ENCODE measurements at places on chromosomes 2 and 18.
A peak's percentile ranks its signal among the peaks of the same experiment; 100 is the strongest.

- no peak overlapping the region for H3K27ac ChIP-seq
- H3K4me3 ChIP-seq = no peak overlapping the region
- no peaks in the 10 kb centered on the region for H3K4me1 ChIP-seq
- H3K27me3 ChIP-seq = no peaks in the 10 kb centered on the region
- no peaks in the 10 kb centered on the region for H3K36me3 ChIP-seq
Measured at GRCh38 chr2:116510117-116510671, 1304.3 kb upstream of the DDX18 start.

DNA sequence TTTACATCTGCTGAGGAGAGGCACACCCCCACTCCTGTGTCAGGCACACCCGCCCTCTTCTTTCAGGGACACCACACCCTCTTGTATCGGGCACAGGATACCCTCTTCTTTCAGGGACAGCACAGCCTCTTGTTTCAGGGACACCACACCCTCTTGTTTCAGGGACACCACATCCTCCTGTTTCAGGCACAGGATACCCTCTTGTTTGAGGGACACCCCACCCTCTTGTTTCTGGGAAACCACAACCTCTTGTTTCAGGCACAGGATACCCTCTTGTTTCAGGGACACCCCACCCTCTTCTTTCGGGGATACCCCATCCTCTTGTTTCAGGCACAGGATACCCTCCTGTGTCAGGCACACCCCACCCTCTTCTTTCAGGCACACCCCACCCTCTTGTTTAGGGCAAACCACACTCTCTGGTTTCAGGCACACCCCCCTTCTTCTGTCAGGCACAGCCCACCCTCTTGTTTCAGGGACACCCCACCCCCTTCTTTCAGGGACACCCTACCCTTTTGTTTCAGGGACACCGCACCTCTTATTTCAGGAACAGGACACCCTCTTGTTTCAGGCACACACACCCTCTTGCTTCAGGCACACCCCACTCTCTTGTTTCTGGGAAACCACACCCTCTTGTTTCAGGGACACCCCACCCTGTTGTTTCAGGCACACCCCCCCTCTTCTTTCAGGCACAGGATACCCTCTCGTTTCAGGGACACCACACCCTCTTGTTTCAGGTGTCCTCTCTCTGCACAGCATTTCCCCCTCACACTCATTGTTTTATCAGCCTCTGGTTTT, 96.2 kb downstream of the TPO start:
- no peak overlapping the region for H3K4me3 ChIP-seq
- H3K4me1 ChIP-seq = no peaks in the 10 kb centered on the region
- H3K27ac ChIP-seq = peak overlapping the region; percentile 76
- DNase-seq = peak; percentile 44
- H3K36me3 ChIP-seq = no peaks in the 10 kb centered on the region
- peaks cover 10% of the 10 kb centered on the region for H3K27me3 ChIP-seq

GRCh38 chr2:83196225-83196624, 1262.9 kb downstream of the SUCLG1 start:
- no peak overlapping the region for H3K27ac ChIP-seq
- H3K36me3 ChIP-seq = no peaks in the 10 kb centered on the region
- H3K4me3 ChIP-seq = no peak overlapping the region
- H3K4me1 ChIP-seq = no peaks in the 10 kb centered on the region
- no peak for DNase-seq

DNA sequence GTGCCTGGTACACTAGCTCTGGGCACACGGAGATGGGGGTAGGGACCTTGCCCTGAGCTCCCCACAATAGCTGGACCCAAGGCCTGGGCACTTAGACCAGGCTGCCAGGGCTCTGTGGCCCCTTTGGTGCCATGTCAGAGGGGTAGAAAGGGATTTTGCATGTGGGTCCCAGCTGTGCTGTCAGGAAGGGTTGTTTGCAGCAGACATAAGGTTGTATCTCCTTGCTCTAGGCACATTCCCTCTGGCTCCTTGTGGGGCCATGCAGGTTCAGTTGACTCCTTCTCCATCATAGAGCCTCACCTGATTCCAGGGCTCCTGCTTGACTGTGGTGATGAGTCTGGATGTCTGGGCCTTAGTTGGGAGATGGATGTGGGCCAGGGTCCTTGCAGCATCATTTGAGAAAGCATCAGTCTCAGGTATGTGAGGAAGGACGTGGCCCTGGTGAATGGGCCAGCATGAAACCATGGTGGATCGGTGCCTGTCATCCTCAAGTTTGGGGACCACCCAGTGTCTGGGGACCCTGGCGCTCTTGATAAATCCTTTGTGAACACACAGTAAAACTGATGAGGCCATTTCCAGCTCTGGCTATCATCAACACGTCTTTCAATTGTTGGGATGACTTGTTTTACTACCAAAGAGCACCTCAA, 461.9 kb upstream of the HS6ST1 start:
- H3K27me3 ChIP-seq = no peaks in the 10 kb centered on the region
- no peaks in the 10 kb centered on the region for H3K36me3 ChIP-seq
- H3K27ac ChIP-seq = no peak overlapping the region
- no peak for DNase-seq
- no peak overlapping the region for H3K4me3 ChIP-seq
- no peaks in the 10 kb centered on the region for H3K4me1 ChIP-seq

DNA sequence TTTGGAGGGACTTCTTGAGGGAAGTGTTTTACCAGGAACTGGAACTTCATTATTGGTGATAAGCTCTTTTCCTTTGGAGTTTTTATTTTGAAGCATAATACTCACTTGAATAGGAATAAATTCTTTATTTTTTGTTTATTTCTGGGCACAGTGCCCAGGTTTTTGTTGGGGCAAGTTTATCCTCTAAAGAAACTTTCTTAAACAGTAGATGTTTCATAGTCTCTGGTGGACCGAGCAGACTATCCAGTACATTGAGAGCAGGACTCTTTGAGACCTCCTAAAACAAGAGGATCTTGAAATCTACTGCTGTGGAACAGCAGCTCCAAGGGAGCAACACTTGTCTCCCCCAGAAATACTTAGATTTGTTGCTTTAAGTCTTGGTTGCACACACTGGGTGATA, 109.4 kb downstream of the PARD3B start:
- DNase-seq = no peak
- no peaks in the 10 kb centered on the region for H3K4me1 ChIP-seq
- no peak overlapping the region for H3K27ac ChIP-seq
- H3K27me3 ChIP-seq = no peaks in the 10 kb centered on the region
- H3K36me3 ChIP-seq = no peaks in the 10 kb centered on the region

DNA sequence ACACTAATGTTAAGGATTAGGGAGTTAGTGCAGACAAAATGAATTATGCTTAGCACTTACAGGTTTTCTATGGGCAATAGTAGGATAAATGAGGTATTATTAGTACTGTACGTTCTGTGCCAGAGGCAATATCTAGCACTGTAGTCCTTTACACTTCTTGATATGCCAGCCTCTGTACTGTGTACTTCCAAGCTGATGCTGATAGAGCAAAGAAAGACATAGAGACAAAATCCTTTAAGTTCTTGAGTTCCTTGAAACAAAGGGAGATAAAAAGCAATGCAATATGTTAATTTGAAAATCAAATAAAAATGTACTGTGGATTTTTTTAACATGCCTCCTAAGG, 1234.0 kb upstream of the NXPH2 start:
- no peak for DNase-seq
- H3K27ac ChIP-seq = no peak overlapping the region
- H3K4me1 ChIP-seq = no peaks in the 10 kb centered on the region
- no peaks in the 10 kb centered on the region for H3K36me3 ChIP-seq

DNA sequence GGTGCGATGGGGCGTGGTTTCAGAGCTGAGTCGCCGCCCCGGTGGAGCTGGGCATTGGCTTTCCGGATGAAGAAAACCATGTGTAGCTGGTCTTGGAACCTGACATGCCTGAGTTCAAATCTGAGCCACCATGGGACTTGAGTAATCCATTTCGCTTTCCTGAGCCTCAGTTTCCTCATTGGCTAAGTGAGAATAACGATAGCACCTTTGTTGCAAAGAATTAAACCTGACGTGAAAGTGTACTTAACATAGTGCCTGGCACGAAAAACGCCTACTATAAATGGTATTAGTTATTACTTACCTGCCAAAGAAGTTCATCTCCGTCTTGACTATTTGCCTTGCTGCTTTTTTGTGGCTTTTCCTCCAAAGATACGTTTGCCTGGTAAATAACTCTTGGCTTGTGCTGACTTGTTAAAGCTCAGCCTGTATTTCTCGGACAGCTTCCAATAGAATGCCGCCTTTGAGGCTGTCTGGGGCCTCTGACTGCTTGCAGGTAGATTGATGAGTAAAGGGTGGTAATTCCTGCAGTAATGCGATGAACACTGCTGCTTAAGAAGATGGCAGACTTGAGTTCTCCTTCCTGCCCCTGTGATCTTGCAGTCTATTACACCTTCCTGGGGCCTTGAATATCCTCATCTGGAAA, 1.3 kb downstream of the CDCA7 start:
- no peak for DNase-seq
- no peaks in the 10 kb centered on the region for H3K36me3 ChIP-seq
- no peak overlapping the region for H3K27ac ChIP-seq
- H3K4me3 ChIP-seq = peak overlapping the region; percentile 57
- H3K27me3 ChIP-seq = peaks cover 53% of the 10 kb centered on the region

GRCh38 chr2:115161771-115162493, 719.5 kb downstream of the DPP10 start:
- peaks cover 45% of the 10 kb centered on the region for H3K27me3 ChIP-seq
- H3K36me3 ChIP-seq = no peaks in the 10 kb centered on the region
- peak overlapping the region; percentile 11 for H3K4me3 ChIP-seq
- no peak for DNase-seq

DNA sequence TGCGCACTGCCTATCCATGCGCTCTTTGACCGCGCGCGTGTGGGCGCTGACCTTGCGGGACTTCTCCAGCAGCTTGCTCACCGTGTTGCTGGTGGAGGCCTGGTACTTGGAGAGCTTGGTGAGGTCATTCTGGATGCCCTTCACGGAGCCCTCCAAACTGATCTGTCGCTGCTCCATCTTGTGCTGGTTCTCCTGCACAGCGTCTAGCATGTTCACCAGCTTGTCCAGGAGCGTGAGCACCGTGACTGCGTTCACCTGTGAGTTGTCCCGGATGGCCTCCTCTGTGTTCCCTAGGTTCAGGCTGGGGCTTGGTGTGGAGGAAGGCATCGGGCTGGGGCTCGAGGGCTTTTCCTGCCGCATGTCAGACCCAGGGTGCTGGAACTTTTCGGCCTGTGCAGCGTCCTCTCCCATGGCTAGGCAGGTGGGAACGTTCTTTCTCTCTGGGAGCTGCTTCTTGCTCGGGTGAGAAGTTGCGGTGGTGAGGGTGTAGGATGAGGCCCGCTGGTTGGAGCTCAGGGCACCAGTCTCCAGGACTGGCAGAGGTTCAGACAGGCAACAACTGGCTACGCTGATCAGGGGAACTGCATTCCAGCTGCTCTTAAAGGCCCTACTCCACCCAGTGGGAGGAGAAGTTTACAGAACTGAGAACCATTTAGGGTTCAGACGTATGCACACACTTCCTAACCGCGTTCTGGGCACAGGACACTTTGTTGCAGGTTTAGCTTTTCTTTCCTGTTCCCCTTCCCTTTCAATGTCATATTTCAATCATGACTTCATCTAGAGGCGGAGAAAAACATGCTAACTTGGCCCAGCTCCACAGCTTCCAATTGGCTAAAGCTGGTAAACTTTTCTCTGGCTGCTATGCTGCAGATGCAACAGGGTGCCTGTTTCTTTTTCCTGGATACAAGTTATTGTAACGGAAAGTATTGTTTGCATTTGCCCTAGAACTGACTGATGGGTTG, at the start of gene CAVIN2:
CAVIN2 (minus strand) TSS at position 574 of the 962 bp plus-strand sequence; CDS start at position 411, 163 bp downstream.
- H3K4me1 ChIP-seq = peaks cover 57% of the 10 kb centered on the region
- peak within 1 kb of the TSS; percentile 78 for H3K4me3 ChIP-seq
- H3K27ac ChIP-seq = peak within 1 kb of the TSS; percentile 91
- no peaks in the 10 kb centered on the region for H3K36me3 ChIP-seq
- H3K27me3 ChIP-seq = no peaks in the 10 kb centered on the region
- DNase-seq = peak; percentile 88

- H3K4me3 ChIP-seq = no peak overlapping the region
- H3K27me3 ChIP-seq = no peaks in the 10 kb centered on the region
- no peaks in the 10 kb centered on the region for H3K4me1 ChIP-seq
- H3K27ac ChIP-seq = no peak overlapping the region
- no peak for DNase-seq
Measured at GRCh38 chr18:4077204-4077603, 377.9 kb downstream of the DLGAP1 start.

DNA sequence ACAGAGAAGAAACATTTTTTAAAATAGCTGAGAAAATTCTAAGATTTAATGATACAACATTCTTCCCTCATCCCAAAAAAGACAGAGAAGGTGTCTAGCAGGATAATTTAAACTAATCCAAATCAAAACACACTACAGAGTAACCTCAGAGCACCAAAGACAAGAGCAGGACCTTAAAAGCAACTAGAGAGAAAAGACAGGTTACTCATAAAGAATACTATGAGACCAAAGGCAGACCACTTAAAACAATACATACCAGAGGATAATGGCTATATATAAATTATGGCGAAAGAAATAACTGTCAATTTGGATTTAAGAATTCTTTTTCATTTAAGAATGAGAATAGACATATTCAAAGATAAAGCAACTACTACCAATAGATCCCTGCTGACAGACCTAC, 40.0 kb downstream of the HDLBP start:
- H3K27ac ChIP-seq = no peak overlapping the region
- DNase-seq = no peak
- no peaks in the 10 kb centered on the region for H3K27me3 ChIP-seq
- H3K36me3 ChIP-seq = no peaks in the 10 kb centered on the region

DNA sequence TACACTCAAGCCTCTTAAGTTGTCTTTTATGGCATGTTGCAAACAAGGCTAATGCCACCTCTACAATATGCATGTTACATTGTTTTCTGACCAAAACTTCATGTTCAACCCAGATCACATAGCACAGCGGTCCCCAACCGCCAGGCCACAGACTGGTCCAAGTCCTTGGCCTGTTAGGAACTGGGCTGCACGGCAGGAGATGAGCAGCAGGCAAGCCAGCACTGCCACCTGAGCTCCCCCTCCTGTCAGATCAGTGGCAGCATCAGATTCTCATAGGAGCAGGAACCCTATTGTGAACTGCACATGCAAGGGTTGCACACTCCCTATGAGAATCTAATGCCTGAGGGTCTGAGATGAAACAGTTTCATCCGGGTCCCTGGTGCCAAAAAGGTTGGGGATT, 324.8 kb upstream of the CHAC2 start:
- H3K36me3 ChIP-seq = no peaks in the 10 kb centered on the region
- H3K4me3 ChIP-seq = no peak overlapping the region
- no peak overlapping the region for H3K27ac ChIP-seq

- H3K27ac ChIP-seq = no peak overlapping the region
- no peaks in the 10 kb centered on the region for H3K4me1 ChIP-seq
- DNase-seq = no peak
- H3K27me3 ChIP-seq = peaks cover 37% of the 10 kb centered on the region
- H3K4me3 ChIP-seq = no peak overlapping the region
- no peaks in the 10 kb centered on the region for H3K36me3 ChIP-seq
Measured at GRCh38 chr2:126949775-126950174, 51.1 kb downstream of the TEX51 start.

GRCh38 chr2:176891857-176892256, 320.7 kb upstream of the HNRNPA3 start:
- no peak for DNase-seq
- no peaks in the 10 kb centered on the region for H3K4me1 ChIP-seq
- no peaks in the 10 kb centered on the region for H3K27me3 ChIP-seq
- H3K36me3 ChIP-seq = no peaks in the 10 kb centered on the region
- H3K4me3 ChIP-seq = no peak overlapping the region
